ENCODE measurements at places on chromosomes 12 and 14.

GRCh38 chr12:127970491-127970890 lies 296.5 kb upstream of the TMEM132C start:
- no peak for DNase-seq

- DNase-seq = no peak
These were observed at the start of gene PKP2 for GRCh38 chr12:32896432-32897280. Gene PKP2 (minus strand): TSS chr12:32896777. CDS start chr12:32896731, 46 bp downstream.

DNA sequence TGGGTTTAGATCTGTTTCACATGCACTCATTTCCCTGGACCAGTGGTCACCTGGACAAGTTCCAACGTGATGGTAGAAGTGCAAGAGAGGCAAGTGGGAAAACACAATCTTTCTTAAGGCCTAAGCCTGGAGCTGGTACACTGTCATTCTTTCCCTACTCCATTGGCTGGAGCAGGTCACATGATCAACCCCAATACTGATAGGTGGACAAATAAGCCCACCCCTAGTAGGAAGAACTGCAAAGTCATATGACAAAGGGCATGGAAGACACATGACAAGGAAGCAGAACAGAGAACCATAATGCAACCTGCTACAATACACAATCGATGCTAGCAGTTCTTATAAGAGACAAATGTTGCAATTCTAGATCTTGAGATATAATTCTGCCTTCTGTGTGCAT lies 66.3 kb downstream of the SRRM4 start:
- no peak for DNase-seq

DNA sequence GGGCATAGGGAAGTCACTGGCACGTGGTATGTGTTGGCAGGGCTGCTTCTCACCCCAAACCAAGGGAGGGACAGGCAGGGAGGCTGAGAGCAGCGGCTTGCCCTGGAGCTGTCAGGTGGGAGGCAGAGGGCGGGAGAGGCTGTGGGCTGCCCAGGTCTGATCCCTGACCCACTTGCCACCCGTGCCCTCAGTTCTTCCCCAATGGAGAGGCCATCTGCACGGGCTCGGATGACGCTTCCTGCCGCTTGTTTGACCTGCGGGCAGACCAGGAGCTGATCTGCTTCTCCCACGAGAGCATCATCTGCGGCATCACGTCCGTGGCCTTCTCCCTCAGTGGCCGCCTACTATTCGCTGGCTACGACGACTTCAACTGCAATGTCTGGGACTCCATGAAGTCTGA lies 4.7 kb downstream of the GNB3 start:
- no peak for DNase-seq

DNA sequence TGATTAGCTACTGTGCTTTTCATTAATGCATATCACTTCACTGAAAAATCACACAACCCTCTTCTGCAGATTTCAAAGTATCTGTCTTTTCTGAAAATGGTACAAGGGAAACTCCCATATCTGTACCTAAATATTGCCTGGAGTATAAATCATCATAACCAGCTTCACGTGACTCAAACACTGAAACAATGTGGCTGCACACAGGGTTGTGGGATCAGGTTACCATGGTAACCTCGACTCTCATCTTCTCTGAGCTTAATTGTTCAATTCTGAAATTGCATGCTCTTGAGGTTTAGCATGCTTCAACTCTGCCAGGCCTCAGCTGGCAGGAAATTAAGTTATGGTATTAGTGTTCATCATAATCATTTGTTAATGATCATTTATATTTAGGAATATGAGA lies 77.5 kb upstream of the CPSF6 start:
- DNase-seq = no peak

DNA sequence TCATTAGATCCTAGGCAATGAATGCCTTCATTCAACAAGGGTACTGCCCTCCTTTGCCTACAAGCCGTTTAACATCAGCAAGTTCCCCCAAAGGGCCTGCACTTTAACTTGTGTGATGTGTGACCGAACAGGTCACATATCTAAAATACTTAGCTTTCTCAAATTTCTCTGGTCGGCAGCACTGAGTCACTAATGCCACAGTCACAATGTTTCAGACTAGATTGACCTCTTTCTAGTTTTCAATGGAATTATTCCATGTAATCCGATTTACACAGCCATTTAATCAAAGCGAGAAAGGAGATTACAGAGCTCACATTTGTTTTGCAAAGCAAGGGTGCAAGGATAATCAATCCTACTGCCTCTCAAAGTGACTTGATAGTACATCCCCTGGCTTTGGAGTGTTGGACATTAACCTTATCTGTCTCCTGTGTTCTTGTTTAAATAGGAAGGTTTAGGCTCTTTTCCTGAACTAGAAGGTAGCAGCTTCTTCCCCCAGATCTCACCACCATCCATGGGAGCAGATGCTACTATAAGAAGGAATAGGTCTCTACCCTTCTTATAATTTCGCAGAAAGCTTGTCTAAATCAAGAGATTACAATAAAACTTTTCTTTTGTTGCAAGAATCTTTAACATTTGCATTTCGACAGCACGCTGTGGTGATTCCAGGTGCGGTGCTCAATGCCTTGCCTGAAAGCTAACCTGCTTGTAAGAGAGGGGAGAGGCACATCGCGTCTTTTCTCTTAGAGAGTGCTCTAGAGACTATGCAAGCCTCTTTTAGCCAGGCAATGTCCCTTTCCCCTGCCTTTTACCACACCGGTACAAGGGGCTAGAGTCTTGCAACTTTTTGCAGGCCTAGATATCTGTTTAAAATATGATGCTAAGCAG lies 1.8 kb downstream of the KITLG start:
- DNase-seq = no peak

DNA sequence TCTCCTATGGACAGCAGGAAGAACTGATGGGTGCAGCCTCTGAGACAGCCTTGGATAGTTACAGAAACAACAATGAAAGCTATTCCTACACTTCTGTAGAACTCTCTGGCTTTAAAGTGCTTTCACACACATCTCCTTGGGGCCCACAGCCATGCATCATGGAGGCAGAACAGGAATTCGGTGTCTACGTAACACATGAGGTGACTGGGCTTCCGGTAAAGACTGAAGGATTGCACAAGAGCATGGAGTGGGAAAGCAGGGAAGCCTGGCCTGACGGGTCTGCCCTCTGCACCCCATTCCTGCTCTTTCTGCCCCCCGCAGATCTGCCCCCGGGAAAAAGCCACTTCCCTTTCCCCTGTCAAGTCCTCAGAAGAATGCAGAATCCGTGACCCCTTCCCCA lies 82.6 kb downstream of the VWF start:
- no peak for DNase-seq

DNA sequence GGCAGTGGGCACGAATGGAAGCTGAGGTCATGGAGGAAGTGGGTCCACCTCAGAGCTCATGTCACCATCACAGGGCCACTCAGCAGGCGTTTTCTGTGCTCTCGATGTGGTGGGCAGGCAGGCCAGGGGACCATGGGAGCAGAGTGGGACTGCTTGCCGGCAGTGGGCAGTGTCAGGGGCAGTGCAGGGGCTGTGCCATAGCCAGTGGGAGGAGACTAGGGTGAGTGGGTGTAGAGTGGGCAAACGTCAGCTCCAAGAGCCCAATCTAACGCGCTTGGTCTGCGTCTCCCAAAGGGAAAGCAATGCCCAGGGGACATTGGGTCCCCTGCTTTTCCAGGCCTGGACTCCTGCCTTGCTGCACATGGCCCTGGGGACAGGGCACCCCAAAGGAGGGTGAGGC lies 58.3 kb downstream of the SLC6A12 start:
- DNase-seq = no peak

DNA sequence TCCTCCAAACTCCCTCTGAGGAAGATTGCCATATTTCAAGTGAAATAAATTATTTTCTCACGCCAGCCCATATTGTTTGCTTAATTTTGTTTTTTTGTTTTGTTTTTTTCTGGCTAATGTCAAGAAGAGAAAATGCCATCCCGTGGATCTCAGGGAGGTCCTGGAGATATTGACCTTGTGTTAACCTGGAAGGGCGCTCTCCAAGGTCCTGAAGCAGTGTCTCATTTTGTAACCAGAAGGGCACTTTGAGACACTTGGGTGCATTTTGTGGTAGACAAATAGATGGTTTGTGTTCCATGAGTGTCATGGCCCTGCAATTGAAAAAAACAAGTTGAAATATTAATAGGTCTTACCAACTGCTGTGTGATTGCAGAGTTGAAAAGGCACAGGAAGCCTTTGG lies 268.9 kb downstream of the SUDS3 start:
- DNase-seq = no peak

- DNase-seq = no peak
These were observed 34.3 kb downstream of the SLC15A4 start for GRCh38 chr12:128789356-128789929.

- no peak for DNase-seq
These were observed 1.1 kb downstream of the NUMB start for GRCh38 chr14:73457041-73457923.

- no peak for DNase-seq
These were observed 18.5 kb upstream of the SLC25A3 start for GRCh38 chr12:98575013-98575412.

DNA sequence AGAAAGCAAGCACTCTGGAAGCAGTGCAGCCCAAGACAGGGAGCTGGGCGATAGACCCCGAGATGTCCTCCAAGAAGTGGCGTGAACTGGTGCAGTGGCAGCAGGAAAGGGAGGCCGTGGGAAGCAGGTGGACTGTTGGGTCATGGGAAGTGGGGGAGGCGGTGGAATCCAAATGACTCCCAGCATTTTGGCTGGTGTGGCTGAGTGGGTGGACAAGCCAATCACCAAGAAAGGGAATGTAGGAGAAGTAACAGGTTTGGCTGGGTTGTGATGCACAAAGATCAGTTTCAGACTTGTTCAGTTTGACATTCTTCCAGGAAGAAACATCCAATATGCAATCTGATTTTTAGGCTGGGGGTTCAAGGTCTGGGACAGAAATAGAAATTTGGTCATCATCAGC lies 46.0 kb upstream of the KTN1 start:
- no peak for DNase-seq

GRCh38 chr14:48390346-48390745 lies 714.9 kb upstream of the MDGA2 start:
- DNase-seq = no peak

DNA sequence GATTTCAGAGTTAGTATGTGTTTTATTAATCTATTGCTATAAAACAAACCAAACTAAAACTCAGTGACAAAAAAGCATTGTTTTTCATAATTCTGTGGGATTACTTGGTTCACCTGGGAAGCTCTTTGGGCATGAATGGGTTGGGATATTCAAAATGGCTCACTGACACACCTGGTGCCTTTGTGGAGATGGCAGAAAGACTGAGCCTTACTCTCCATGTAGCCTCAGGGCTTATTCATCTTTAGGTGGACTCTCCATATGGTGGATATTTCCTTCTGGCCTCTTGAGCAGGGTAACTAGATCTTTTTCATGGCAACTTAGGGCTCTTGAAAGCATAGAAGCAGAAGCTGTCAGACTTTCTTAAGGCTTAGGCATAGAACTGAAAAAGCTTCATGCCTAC lies 1102.8 kb upstream of the SEL1L start:
- no peak for DNase-seq

GRCh38 chr12:3795492-3796133 lies 42.7 kb upstream of the CRACR2A start:
- no peak for DNase-seq

DNA sequence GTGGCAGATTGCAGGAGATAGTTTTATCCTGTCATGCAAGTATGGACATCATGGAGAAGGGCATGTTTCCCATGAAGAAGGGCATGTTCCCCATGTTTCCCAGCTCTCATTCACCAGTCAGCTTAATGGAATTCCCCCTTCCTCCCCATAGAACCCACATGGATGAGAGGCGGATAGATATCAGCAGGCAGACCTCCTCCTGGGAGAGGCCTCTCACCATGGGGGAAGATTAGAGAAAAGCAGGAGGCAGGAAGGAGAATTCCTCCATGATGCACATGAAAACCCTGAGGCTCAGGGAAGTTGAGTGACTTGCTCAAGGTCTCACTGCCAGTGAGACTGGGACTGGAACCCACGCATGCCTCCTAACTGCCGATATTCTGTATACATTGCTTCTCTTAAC lies 92.9 kb upstream of the FOXN3 start:
- DNase-seq = no peak

DNA sequence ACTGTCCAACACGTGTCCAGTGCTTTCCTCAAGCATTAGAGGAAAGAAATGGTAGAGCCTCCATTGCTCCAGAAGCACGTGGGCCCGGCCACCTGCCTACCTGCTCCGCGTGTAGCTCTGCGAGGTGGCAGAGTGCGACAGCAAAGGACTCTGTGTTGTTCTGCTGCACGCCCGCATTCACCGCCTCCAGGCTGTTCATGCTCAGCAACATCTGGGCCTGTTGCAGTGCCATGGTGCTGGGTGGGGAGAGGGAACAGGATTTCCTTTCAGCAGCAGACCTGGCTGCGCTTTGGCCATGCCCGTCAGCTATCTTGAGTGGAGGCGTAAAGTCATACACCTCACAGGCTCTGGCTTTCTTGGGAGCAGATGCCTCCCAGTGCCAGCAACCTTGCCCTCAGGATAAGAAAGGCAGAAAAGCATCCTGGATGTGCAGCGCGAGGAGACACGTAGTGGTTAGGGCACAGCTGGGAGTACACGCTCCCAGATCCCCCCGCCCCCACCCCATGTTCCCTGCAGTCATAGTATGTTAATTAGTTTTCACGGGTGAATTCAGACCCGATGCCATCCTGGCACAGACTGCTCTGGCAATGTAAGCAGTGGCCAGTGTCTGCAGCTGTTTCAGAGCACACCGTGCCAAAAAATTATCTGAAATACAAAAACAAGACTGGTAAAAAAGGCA lies 25.1 kb downstream of the ANAPC5 start:
- peak; percentile 61 for DNase-seq

DNA sequence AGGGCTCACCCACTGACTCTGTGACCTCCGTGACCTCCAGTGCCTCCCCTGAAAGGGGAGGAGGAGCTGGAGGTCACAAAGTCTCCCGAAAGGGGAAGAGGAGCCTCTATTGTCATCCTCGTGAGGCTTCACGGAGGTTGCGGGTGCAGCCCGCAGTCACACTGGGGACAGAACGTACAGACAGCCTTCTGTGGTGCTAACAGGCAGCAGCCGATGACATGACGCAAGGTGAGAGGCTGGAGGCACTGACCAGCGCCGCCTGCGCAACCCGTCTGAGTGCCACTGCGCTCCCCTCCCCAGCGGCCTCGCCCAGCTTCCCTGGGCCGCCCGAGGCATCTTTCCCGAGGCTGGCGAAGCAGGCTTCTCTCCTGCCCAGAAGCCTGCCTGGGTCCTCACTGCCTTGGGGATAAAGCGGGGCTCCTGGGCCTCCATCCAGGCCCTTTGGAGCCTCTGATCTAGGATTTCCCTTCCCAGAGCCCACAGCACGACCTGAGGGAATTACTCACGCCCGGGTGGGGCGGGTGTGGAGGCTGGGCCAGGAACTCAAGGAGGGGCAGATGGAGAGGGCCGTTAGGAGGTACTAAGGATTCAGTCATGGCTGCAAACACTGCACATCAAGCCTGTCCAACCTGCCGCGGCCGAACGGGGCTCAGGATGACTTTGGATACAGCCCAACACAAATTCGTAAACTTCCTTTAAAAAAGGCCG lies 12.3 kb upstream of the LBHD2 start:
- no peak for DNase-seq

GRCh38 chr12:110344657-110345056 lies 58.9 kb downstream of the ANAPC7 start:
- no peak for DNase-seq

DNA sequence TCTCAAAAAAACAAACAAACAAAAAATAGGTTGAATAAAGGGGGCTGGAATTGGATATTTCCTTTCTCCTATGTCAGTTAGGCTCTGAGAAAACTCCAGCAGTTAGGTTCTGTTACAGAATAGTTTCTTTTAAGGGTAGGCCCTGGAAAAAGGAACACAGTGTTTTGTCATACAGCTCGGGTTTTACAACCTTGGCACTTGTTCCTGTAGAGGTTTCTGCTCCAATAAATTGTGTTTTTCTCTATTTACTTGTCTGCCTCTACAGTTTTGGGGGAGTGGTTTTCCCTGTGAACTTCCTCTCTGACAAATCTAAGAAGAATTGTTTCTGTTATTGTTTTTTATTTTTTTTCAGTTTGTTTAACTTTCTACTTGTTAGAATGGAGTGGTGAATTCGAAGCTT lies 167.6 kb downstream of the ACSS3 start:
- DNase-seq = no peak

All from dorsolateral prefrontal cortex (tissue), 122 donors.